ENCODE measurements at places on chromosomes 13 and 19.

DNA sequence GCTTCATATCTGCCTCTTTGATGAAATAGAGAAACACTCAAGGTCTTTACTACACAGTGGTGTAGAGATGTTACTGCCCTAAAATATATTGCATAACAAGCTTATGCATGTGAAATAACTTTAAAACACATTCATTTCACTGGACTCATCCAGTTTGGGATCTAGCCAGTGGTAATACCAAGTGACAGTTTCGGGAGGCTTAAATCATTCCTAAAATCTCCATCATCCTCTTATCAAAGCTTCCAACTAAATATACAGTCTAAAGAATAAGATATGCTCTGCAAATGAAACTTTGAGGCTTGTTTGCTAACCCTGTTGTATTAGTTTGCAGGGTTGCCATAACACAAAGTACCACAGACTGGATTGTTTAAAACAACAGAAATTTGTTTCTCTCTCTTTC lies 52.8 kb downstream of the THSD1 start:
- no peak for DNase-seq

- peak; percentile 99 for DNase-seq
Measured at GRCh38 chr19:16324384-16325160, at the start of gene KLF2. KLF2 (plus strand) TSS chr19:16324826; CDS start chr19:16324924, 98 bp downstream.

DNA sequence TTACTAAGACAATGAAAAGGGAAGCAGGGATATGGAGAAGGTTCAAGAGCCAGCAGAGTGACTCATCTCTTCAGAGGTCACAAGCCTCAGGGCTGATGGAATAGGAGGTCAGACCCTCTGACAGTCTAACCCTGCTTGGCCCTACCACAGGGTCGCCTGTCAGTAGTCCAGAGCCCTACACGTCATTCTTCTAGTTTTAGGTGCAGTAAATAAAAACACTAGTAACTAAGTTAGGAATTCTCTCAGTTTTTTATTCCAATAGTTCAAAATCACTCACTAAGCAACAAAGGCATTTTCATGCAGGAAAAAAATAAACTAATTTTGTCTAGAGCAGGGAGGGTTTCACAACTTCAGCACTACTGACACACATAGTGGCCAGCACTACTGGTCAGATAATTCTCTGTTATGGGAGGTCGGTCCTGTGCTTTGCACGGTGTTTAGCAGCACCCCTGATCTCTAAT lies 27.2 kb downstream of the FOXO1 start:
- no peak for DNase-seq

DNA sequence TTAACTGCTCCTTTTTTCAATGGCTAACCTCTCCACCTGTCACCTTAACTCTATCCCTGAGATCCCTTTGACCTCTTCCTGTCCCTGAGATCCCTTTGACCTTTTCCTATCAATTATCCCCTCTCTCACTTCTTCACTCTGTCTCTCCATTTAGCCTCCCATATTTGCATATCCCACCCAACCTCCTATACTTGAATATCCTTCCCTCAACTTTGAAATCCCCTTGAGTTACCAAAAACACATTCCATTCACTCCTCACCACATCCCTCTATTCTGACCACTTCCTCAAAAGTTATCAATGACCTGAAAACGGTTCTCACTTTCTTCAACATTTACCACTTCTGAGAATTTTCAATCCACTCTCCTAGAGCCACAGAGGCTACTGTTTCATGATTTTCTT lies 3.0 kb downstream of the MYCBP2 start:
- peak; percentile 31 for DNase-seq

- DNase-seq = no peak
Measured at GRCh38 chr13:20826843-20827560, 53.2 kb upstream of the EEF1AKMT1 start.

DNA sequence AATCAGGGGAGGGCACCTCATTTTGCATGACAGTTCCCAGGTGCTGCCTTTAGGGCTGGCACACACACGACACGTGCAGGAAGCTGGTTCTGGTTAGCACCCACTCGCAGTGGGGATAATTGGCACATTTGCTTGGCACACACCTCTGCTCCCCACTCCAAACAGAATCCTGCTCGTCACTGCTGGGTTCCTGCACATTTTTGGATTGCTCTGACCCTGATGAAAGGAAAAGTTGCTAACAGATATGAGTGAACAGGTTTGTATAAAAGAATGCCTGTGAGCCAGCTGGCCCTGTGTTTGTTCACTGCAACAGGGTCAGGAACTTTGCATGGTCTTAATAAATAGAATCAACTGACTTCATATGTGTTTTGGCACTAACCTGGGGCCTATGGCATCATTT lies 1500.4 kb downstream of the EFNB2 start:
- DNase-seq = no peak

- DNase-seq = no peak
Measured at GRCh38 chr13:42981853-42982252, 10.2 kb downstream of the EPSTI1 start.

GRCh38 chr13:69213396-69213795 lies 894.2 kb upstream of the ATXN8OS start:
- no peak for DNase-seq

GRCh38 chr13:45068036-45069001 lies 52.0 kb upstream of the GTF2F2 start:
- DNase-seq = no peak

- no peak for DNase-seq
Measured at GRCh38 chr13:51006067-51006845, 96.7 kb downstream of the RNASEH2B start.

- no peak for DNase-seq
Measured at GRCh38 chr13:113449693-113450347, 3.5 kb downstream of the ADPRHL1 start.

DNA sequence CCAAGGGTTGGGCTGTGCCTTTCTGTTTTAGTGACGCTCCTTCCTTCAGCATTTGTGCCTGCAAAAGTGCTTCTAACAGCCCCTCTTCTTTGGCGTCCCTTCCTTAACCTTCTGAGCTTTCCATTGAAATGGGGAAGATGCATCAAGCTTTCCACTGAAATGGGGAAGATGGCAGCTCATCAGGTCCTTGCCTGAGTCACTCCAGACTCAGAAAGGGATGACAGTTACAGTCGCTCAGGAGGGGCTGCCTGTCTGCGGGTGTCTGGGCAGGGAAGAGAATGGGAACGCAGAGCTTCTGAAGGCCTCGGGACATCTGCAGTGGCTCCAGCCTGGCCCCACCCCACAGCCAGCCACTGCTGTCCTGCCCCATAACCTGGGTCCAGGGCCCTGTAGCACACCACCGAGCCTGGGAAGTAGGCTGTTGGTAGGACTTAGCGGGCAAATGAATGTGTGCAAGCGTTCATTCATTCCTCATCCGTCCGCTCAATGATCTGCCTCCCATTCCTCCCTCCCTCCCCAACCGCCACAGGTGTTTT lies 9.8 kb downstream of the AP1M1 start:
- no peak for DNase-seq

- no peak for DNase-seq
Measured at GRCh38 chr13:112574416-112574815, 13.5 kb downstream of the TUBGCP3 start.

DNA sequence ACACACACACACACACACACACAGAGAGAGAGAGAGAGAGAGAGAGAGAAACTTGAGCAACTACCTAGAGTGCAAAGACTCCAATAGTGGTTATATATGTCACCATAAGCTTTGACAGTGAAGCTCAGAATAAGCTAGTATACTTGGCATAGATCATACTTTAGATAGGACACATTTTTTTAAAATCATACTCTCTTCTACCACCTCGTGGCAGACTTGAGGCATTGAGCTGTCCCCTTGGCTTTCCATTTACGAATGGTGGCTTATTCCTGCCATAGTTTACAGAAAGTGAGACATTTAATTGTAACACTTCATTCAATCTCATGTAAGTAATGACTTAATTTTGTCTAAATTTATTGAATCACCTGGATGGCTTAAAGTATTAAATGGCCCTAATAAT lies 108.2 kb downstream of the EDNRB start:
- no peak for DNase-seq

DNA sequence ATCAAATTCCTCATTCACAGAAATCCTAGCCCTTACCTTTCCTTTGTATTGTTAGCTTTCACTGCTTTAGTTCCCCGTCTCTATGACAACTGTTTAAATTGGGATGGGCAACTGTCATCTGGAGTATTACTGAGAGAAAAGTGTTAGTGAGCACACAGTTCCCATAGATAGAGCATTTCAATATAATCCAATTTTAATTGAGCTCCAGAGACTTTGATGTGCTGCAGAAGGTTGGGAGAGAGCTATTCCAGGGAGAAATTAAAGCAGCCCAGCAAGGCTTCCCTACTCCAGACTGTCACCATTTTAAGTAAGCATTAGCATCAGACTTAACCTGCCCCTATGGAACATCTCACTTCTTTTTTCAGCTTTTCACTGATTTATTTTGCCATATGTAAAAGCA lies 55.0 kb upstream of the MAB21L1 start:
- DNase-seq = no peak

GRCh38 chr19:33532859-33533460 lies 11.4 kb upstream of the PEPD start:
- no peak for DNase-seq

GRCh38 chr19:15587663-15588062 lies 27.4 kb upstream of the CYP4F8 start:
- peak; percentile 61 for DNase-seq

GRCh38 chr13:93771227-93771626 lies 544.6 kb downstream of the GPC6 start:
- no peak for DNase-seq

DNA sequence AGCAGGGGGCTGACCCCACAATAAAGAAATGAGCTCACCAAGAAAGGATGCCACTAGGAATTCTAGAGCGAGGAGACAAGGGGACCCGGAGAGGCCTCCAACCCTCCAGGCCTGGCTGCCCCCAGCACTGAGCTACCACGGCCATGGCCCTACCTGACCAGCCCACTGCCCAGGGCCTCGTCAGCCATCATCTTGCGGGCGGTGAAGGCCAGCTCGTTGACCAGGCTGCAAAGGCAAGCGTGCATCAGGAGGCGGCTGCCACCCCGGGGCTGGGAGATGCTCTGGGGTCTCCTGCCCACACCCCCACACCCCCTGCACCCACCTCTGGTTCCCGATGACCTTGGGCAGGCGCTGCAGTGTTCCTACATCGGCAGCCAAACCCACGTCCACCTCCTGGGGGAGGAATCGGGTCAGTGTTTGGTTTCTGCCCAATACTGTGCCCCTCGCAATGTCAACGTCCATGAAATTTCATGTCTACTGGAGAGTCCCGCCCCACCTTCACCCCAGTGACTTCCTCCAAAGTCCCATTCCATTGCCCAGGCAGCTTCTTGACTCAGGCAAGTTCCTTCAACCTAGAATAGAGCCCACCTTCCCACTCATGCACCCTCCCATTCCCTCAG lies 3.5 kb upstream of the LGALS4 start:
- DNase-seq = no peak

DNA sequence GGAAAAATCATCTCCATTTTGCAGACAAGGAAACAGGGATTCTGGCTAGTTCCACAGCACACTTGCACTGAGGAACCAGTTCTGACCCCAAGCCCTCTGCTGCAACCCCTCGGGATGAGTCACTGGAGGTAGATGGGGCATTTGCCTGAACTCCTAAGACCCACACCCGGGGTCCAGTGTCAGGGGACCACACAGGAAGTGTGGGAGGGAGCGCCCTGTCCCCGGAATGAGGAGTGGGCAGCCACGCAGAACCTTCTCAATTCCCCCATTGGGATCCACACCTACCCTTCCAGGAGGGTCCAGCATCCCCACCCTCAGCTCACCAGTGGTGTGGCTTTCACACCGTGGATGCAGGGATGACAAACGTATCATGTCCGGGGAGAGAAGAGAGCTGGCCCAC lies 62.7 kb downstream of the TSHZ3 start:
- DNase-seq = no peak

GRCh38 chr19:45440873-45441654 lies 17.3 kb upstream of the ERCC1 start:
- DNase-seq = no peak

GRCh38 chr13:49733181-49733951 lies 42.1 kb upstream of the EBPL start:
- DNase-seq = no peak

DNA sequence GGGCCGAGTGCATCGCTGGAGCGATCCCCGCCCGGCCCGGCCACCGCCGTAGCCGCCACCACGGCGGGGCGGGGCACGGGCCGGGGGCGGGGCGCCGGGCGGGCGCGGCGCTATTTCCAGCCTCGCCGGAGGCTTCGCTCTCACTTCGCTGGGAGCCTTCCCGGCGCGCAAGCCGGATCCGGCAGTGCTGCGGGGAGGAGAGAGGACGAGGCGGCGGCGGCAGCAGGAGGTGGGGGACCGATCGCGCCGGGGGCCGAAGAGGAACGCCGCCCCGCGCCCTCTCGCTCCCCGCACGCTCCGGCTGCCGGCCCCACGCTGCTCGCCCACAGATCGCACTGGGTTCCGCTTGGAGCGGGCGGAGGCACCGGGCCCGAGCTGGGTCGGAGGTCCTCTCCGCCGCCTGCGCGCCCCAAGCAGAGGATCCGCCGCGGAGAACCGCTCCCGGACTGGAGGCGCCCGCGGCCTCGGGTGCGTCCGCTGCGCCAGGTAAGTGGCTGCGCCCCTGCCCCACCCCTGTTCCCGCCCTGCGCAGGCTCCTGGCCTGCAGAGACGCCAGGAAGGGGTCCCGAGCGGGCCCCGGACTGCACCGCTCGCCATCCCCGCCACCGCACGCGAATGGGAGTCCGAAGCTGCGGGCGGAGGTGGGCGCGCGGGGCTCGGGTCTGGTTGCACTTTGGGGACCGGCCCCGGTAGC lies at the start of gene CHST8:
TSS of gene CHST8 (plus strand) at position 143 of the 694 bp plus-strand sequence. CDS start 67,309 bp downstream, outside the sequence.
- no peak for DNase-seq

GRCh38 chr19:12779162-12779993 lies 4.0 kb upstream of the HOOK2 start:
- no peak for DNase-seq

Measured in CD4-positive, alpha-beta T cell treated with Interferon alpha-2 for 1 hour (primary cell).